ENCODE measurements at places on chromosomes 13 and 19.
A peak's percentile ranks its signal among the peaks of the same experiment; 100 is the strongest.

DNA sequence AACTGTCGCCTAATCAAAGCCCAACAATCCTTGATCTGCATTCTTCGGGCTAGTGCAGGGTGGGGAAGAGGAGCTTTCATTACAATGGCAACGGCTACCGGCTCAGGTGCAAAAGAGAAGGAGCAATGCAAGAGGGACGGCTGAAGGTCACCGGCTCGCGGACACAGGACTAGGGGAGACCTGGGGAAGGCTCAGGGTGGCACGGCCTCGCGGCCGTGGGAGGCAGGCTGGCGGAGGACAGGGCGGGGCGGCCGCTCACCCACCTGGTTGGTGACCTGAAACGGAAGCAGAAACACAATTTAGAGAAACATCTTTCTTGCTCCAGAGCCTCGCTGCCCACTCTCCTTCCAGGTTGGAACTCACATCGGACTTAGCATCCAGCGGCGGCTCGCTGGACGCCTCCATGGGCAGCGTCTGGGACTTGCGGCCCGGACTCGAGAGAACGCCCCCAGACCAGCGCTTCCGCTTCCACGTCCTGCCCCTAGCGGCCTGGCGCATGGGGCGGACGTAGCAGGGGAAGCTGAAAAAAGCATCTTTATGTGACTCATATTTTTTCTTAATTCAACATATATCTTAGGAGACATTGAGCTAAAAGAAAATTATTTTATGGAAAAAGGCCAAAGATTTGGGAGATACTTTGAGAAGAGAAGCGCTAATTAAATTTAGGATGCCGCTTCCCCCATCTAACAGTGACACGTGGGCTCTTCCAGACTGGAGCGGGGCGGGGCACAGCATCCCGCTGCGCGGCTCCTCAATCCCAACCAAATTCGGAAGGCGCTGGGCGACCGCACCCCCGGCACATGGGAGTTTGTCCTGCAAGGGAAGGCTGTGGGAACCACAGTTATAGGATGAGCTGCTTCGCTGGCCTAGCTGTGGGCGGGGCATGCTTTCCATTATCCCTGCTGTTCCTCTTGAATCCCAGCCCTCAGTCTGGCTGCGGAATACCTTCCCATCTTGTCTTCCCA is at the start of gene COMMD6:
Gene COMMD6 (minus strand): TSS at position 441 of the 965 bp plus-strand sequence. CDS start 36 bp downstream, at position 405.
- DNase-seq: peak; percentile 78

DNA sequence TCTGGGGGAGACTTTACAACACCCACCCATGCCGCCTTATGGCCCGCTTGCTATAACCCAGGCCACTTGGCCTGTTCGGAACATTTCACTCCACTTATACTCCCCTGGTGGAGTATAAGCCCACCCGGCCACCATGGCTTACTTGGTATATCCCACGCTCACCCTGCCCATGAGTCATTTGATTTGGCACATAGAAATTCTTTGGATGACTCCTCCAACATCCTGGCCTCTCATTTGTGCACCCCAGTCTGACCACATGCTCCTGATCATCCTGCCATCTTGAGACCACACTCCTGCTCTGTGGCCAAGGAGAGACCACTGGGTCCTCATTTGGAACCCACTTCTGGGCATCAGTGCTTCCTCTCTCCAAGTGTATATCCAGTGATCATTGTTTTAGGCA is 5.2 kb downstream of the SPACA6 start:
- no peak for DNase-seq

GRCh38 chr19:824885-825284 is 2.8 kb upstream of the AZU1 start:
- no peak for DNase-seq

GRCh38 chr19:51296336-51297093 is 14.9 kb upstream of the IGLON5 start:
- DNase-seq: no peak

- no peak for DNase-seq
These were observed 208.7 kb downstream of the LACC1 start for GRCh38 chr13:44088411-44088810.

DNA sequence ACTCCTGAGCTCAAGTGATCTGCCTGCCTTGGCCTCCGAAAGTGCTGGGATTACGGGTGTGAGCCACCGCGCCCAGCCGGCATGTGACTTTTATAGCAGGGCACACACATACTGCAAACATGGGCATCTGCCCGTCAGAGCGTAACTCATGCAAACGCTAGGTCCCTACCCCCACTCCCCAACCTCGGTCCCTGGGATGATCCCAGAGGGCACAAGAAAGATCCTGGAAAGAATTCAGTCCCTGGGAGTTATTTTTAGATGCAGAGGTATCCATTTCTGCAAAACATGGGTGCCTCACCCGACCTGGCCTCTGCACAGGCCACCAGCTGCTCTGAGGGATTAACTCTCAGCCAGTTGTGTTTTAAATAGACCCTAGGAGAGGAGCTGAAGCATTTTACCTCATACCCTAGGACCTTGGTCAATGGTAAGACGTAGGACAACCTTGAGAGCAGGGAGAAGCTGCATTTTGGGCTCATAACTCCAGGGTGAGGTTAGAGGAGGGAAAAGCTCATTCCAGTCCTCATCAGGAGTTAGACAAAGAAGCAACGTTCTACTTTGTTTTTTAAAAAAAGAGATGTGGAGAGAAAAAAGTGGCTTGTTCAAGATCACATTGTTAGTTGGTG is 10.8 kb downstream of the TMEM38A start:
- DNase-seq: no peak

Measured in CD8-positive, alpha-beta memory T cell (primary cell).